ENCODE measurements at places on chromosomes 6 and 20. TPM values are rescaled to one million over a fixed set of nuclear protein-coding genes. Genes with fewer than 3 reads are reported as not detected.

- H3K4me1 ChIP-seq = peaks cover 25% of the 10 kb centered on the region
- H3K27me3 ChIP-seq = peaks cover 49% of the 10 kb centered on the region
- no peak for DNase-seq
- H3K36me3 ChIP-seq = no peaks in the 10 kb centered on the region
- no peak overlapping the region for H3K27ac ChIP-seq
- no peak overlapping the region for H3K4me3 ChIP-seq
Measured at GRCh38 chr6:12293235-12293930, 3.2 kb downstream of the EDN1 start.

FAM209B gene
- 0.55 TPM for total RNA-seq

NOX3 gene
- total RNA-seq = not detected

GRCh38 chr20:32040142-32040953, 11.7 kb upstream of the HCK start:
- no peak overlapping the region for H3K4me3 ChIP-seq
- peaks cover 77% of the 10 kb centered on the region for H3K27me3 ChIP-seq
- H3K27ac ChIP-seq = no peak overlapping the region

GRCh38 chr6:118859517-118860064, 34.4 kb upstream of the ASF1A start:
- peaks cover 13% of the 10 kb centered on the region for H3K36me3 ChIP-seq
- no peak overlapping the region for H3K27ac ChIP-seq
- H3K4me1 ChIP-seq = no peaks in the 10 kb centered on the region
- DNase-seq = no peak
- no peaks in the 10 kb centered on the region for H3K27me3 ChIP-seq
- H3K4me3 ChIP-seq = no peak overlapping the region

SNAP25 gene
- 9.2 TPM for total RNA-seq

DNA sequence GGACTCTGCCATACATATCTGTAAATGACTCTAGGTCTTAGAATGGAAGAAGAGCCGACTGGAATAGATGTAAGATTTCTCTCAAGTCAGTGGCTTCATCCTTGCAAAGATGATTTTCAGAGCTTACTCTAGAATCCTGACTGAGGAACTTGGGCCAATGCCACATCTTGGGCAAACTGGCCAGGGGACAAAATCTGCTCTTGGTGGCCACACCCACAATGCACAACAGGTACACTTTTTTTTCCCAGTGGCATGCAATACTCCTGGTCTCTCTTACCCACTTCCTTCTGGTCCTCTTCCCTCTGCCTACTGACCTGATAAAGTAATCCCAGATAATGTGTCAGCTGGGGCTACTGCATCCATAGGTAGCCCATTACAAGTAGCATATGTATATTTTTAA, 13.4 kb downstream of the CLIC5 start:
- no peaks in the 10 kb centered on the region for H3K4me1 ChIP-seq
- H3K27me3 ChIP-seq = peaks cover 15% of the 10 kb centered on the region
- no peak for DNase-seq
- no peak overlapping the region for H3K4me3 ChIP-seq
- H3K36me3 ChIP-seq = no peaks in the 10 kb centered on the region
- H3K27ac ChIP-seq = no peak overlapping the region

DNA sequence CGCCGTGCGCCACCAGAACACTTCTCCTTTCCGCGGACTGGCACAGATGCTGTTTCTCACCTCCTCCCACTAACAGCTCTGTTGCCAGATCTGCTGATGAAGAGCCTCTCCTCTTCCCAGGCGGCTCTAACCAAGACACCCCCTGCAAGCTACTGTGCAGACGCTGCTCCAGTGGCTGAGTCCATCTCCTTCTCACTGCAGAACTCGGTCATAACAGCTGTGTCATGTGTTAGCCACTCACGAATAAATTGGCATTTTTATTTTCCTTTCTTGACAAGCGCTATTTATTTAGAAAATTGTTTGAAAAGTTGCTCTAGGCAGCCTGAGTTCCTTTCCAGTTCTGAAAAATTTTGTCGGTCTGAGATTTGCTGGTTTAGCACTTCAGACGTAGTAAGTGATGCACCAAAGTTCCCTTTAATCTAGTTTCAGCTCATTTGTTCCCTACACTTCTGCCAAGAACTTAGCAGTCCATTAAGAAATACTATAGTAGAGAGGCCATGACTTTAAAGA, 12.8 kb upstream of the PLEKHG1 start:
- H3K4me1 ChIP-seq = peaks cover 20% of the 10 kb centered on the region
- H3K27me3 ChIP-seq = peaks cover 3% of the 10 kb centered on the region
- DNase-seq = no peak
- H3K36me3 ChIP-seq = no peaks in the 10 kb centered on the region
- H3K27ac ChIP-seq = no peak overlapping the region

SLC17A2 gene
- total RNA-seq = not detected

GRCh38 chr20:38200646-38201045, 35.6 kb upstream of the TGM2 start:
- H3K4me3 ChIP-seq = no peak overlapping the region
- H3K27me3 ChIP-seq = peaks cover 21% of the 10 kb centered on the region
- H3K27ac ChIP-seq = no peak overlapping the region
- DNase-seq = no peak
- H3K4me1 ChIP-seq = peaks cover 6% of the 10 kb centered on the region
- no peaks in the 10 kb centered on the region for H3K36me3 ChIP-seq

CYP24A1 gene
- 0.93 TPM for total RNA-seq

GRCh38 chr20:699811-700338, 24.3 kb upstream of the SCRT2 start:
- no peak overlapping the region for H3K4me3 ChIP-seq
- H3K4me1 ChIP-seq = peaks cover 24% of the 10 kb centered on the region
- H3K27ac ChIP-seq = no peak overlapping the region

- no peak for DNase-seq
- peaks cover 4% of the 10 kb centered on the region for H3K27me3 ChIP-seq
- no peak overlapping the region for H3K27ac ChIP-seq
- peaks cover 14% of the 10 kb centered on the region for H3K4me1 ChIP-seq
- H3K36me3 ChIP-seq = no peaks in the 10 kb centered on the region
Measured at GRCh38 chr20:62765432-62766070, 30.7 kb upstream of the MRGBP start.

- no peaks in the 10 kb centered on the region for H3K27me3 ChIP-seq
- no peaks in the 10 kb centered on the region for H3K36me3 ChIP-seq
- H3K4me3 ChIP-seq = no peak overlapping the region
- no peak overlapping the region for H3K27ac ChIP-seq
- no peak for DNase-seq
Measured at GRCh38 chr6:146912730-146913685, 291.2 kb upstream of the STXBP5 start.

GRCh38 chr6:142842418-142843261, 102.3 kb downstream of the HIVEP2 start:
- H3K36me3 ChIP-seq = no peaks in the 10 kb centered on the region
- no peak overlapping the region for H3K4me3 ChIP-seq
- no peaks in the 10 kb centered on the region for H3K27me3 ChIP-seq
- H3K4me1 ChIP-seq = peaks cover 46% of the 10 kb centered on the region
- no peak overlapping the region for H3K27ac ChIP-seq
- no peak for DNase-seq

DNA sequence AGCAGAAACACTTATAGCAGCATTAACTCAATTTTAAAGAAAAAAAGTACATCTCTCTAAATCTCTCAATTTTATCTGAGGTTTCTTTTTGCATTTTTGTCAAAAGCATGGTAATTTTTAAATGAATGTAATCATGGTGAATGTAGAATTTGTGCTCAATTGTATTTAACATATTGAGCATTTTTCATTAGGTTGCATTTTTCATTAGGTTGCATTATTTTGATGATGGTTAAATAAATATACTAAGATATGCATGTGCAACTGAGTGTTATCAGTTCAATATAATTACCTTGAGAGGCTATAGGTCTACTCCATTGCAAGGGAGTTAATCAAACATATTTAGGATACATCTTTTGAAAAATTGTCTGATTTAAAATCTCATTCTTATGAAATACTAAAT, 355.1 kb upstream of the SPTLC3 start:
- no peaks in the 10 kb centered on the region for H3K27me3 ChIP-seq
- H3K27ac ChIP-seq = no peak overlapping the region

GRCh38 chr6:141307309-141307998, 825.3 kb upstream of the GJE1 start:
- H3K4me1 ChIP-seq = peaks cover 4% of the 10 kb centered on the region
- no peaks in the 10 kb centered on the region for H3K36me3 ChIP-seq
- no peaks in the 10 kb centered on the region for H3K27me3 ChIP-seq
- H3K4me3 ChIP-seq = no peak overlapping the region
- no peak overlapping the region for H3K27ac ChIP-seq
- DNase-seq = no peak

GRCh38 chr20:34874094-34874654, 1.5 kb upstream of the GGT7 start:
- peaks cover 70% of the 10 kb centered on the region for H3K4me1 ChIP-seq

GRCh38 chr6:57017841-57018240, 28.7 kb upstream of the KIAA1586 start:
- H3K27me3 ChIP-seq = no peaks in the 10 kb centered on the region
- no peak for DNase-seq
- H3K36me3 ChIP-seq = no peaks in the 10 kb centered on the region
- H3K27ac ChIP-seq = no peak overlapping the region

DNA sequence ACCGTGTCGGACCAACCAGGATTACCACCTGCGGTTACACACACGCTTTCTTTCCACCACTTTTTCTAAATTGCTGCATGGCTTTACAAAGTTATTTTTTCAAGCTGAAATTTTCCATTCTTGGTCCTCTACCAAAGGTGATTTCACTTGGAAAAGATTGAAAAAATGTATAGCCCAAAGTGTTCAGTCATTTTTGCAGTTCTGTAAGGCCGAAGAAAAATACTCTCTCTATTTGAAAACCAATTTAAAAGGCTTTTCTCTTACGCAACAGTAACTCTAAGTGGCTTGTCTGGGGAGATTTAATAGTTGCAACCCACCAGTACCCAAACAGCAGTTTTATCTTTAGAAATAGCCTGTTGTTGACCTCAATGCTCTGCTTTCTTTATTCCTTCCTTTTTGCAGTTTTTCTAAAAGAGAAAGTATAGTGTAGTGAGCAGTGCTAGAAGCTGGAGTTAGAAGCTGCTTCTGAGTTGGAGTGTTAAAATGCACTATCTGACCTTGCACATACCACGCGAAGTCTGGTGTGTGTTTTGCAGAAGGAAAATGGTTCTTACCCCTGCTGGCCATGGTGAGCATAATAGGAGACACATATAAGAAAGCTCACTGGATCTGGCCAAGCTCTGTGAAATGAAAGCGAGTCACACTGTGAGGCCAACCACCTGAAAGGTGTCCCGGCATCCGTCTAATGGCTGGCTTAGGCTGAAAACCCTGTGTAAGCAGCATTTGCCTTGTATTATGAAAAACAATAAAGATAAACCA, 271.6 kb upstream of the PRND start:
- no peak overlapping the region for H3K4me3 ChIP-seq
- H3K27me3 ChIP-seq = no peaks in the 10 kb centered on the region
- no peaks in the 10 kb centered on the region for H3K36me3 ChIP-seq
- DNase-seq = no peak
- no peak overlapping the region for H3K27ac ChIP-seq

GRCh38 chr6:335572-335971, 43.3 kb downstream of the DUSP22 start:
- H3K4me3 ChIP-seq = no peak overlapping the region
- H3K36me3 ChIP-seq = peaks cover 3% of the 10 kb centered on the region
- no peak for DNase-seq
- no peak overlapping the region for H3K27ac ChIP-seq
- no peaks in the 10 kb centered on the region for H3K27me3 ChIP-seq
- H3K4me1 ChIP-seq = peaks cover 11% of the 10 kb centered on the region

DNA sequence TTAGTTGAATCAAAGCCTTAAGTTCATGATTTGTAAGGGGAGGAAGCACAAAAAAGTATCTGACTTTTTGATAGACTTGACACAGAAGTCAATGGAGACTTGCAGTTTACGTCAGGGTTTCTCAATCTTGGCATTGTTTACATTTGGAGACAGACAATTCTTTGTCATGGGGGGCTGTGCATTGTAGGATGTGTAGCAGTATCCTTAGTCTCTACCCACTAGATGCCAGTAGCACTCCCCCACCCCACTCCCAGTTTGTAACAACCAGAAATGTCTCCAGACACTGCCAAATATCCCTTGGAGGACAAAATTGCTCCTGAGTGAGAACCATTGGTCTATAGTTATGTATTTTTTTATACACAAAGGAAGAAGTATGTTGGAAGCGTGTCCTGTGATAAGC, 434.1 kb downstream of the RFPL4B start:
- peak; percentile 32 for DNase-seq
- H3K4me1 ChIP-seq = peaks cover 46% of the 10 kb centered on the region
- peak overlapping the region; percentile 54 for H3K4me3 ChIP-seq
- H3K36me3 ChIP-seq = peaks cover 7% of the 10 kb centered on the region
- peak overlapping the region; percentile 59 for H3K27ac ChIP-seq
- H3K27me3 ChIP-seq = no peaks in the 10 kb centered on the region

CLVS2 gene
- 1.3 TPM for total RNA-seq

GRCh38 chr20:17227669-17228623, 1.1 kb downstream of the PCSK2 start:
- peaks cover 92% of the 10 kb centered on the region for H3K27me3 ChIP-seq
- peaks cover 37% of the 10 kb centered on the region for H3K4me1 ChIP-seq
- H3K4me3 ChIP-seq = peak overlapping the region; percentile 93
- H3K36me3 ChIP-seq = no peaks in the 10 kb centered on the region
- H3K27ac ChIP-seq = no peak overlapping the region
